Suppressor macrophage treated with lipopolysaccharide for 1 hour (primary cell): ENCODE measurements at places on chromosomes 2 and 18.

- no peak for DNase-seq
Measured at GRCh38 chr18:39835303-39836030, 2119.6 kb upstream of the PIK3C3 start.

DNA sequence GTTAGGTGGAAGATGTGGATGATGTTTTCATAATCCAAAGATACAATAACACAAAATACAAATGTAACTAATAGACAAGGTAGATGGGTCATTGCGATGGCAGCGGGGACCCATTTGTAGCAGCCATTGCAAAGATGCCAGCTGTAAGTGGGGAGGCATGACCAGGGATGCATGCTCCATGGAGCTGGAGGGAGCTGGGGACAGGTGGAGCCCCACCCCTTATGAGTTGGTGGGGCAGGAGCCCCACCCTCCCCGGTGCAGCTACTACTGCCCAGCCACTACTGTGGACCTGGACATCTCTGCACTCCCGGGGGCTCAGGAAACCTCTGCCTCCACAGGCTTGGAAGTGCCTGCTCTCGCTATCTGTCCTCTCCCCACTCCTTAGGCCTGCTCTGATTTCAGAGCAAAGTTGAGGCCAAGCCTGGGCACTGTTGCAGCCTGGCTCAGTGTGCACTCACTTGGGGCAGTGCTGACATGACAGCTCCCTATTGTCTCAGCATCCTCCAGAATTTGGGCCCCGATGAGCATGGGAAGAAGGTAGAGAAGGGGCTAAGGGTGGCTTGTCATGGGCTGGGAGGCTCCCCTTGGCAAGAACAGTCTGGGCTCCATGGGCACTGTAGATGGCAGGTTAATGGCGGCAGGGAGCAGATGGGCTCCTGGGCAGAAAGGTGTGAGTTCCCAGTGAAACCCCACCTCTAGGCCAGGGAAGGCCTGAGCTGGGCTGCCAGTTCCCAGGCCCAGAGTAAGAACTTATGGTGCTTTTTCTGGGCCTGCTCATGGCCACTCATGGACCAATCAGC is 81.1 kb downstream of the ZNF804A start:
- no peak for DNase-seq

DNA sequence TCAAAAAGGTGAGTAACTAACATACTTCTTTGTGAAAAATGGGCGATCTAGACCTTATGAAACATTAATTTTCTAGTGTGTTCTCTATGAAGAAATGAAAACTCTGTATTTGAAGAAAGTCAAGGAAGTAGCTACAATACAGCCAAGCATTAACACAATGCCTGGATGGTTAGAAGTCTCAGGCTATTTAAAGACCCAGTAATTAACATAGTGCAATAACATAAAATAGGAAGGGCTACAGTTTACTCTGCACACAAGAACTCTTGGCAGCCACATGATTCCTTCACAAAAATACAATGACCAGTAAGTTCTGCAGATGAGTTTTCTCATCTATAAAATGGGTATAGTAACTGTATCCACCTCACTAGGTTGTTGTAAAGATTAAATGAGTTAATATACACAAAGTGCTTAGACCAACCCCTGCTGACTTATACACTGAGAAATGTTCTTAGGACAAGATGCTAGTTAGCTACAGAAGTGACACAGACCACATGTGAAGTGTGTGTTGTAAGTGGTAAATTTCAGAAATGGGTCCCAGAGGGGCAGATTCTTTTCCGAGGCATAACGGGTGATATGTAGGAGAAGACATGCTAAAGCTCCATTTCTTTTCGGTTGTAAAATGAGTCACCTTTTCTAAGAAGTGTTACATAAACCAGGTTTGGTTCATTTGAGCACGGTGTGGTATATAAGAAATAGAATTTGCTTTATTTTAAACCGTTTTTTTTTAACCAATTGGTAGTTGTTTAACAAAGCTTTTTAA is 61.8 kb downstream of the CXCR4 start:
- DNase-seq: no peak

DNA sequence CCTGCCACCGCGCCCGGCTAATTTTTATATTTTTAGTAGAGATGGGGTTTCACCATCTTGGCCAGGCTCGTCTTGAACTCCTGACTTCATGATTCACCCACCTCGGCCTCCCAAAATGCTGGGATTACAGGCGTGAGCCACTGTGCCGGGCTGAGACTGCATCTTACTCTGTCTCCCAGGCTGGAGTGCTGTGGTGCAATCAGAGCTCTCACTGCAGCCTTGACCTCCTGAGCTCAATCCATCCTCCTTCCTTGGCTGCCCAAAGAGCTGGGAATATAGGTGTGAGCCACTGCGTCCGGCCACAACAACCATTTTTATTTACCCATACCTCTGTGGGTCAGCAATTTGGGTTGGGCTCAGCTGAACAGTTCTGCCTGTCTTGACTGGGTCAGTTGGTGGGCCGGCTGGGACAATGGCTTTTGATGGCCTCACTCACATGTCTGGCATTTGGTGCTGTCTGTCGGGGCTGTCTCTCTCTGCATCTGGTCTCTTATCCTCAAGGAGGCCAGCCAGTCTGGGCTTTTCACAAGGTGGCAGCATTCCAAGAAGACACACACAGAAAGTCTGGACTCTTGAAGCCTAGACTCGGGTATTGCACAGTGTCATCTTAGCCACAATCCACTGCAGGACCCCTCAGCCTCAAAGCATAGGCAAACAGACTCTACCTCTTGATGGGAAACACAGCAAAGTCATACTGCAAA is 116.8 kb upstream of the GATA6 start:
- DNase-seq: no peak

DNA sequence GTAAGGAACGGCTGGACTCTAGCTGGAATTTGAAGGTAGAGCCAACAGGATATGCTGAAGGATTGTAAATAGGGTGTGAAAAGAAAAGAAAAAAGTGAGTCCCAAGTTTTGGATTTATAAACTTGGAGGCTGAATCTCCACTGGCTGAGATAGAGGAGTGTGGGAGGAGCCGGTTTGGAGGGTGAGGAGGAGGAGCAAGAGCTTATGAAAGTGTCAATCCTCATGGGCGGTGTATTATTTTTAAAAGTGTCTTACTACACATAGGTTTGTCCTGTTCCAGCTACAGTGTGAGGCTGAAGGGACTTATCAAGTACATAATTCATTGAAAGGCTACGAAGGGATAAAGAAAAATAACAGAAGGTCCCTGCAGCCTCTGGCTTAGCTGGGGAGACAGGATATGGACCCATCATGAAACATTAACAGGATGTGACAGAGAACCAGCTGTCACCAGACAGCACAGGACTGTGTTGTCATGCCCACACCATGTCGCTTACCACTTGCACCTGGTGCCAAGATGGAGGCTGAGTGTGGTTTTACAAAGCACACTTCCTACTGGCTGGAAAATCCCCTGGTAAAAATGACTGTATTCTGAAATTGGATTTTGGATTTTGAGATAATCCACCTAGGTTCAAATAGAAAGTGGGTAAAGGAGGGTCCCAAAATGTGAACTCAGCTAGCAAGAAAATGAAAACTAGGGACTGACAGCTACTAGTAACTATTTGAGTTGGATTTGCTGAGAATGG is 2.5 kb upstream of the MREG start:
- no peak for DNase-seq

GRCh38 chr2:16022548-16023240 is 82.3 kb downstream of the MYCN start:
- no peak for DNase-seq

DNA sequence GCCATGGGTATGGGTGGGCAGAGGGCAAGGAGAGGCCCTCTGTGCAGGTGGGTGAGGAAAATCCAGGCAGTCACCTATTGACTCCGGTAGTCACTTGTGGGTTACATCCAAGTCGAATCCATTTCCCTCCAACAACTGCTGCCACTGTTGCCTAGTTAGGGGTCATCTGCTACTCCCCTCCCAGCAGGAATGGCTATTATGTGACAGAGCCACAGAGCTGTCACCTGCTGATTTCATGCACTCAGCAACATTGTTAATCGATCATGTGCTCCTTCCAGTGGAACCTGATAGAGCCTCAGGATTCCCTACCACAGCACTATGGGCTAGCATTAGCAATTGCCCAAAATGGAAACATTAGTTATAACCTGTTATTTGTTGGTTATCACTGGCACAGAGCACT is 31.4 kb downstream of the POLR1A start:
- no peak for DNase-seq

GRCh38 chr2:168156661-168157060 is 90.7 kb downstream of the STK39 start:
- no peak for DNase-seq

DNA sequence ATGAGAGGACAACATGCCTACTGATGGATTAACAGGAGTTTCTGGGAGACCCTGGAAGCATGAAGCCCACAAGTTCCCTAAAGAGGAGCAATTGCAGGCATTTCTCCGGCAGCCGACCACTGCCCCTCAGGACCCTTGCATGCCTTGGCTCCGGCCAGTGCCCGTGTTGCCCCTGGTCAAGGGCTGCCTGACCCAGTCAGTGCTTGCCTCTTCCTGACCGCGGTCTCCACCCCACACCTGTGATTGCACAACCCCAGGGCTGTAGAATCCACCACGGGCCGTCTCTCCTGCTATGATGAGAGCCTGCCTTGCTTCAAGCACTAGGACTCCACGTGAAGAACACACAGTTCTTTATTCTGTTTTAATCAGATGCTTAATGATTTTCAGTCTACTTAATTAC is 127.5 kb downstream of the GLI2 start:
- DNase-seq: no peak

- DNase-seq: peak; percentile 82
Measured at GRCh38 chr18:48715711-48716361, 177.0 kb downstream of the CTIF start.

DNA sequence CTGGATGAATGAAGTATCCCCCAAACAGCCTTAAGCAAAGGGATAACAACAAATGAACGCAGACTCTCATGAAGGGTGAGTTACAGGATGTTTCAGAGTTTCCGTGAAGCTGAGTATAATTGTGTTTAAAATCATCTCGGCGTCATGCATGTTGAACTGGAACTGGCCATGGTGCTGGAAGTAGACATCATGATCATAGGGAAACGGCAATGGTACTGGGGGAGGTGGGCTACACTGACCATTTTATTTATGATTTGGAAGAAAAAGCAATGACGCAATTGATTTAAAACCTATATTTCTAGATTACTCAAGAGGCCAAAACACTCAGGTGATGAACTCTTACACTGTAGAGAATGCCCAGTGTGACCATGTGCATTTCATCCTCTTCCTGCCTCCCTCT is 387.9 kb upstream of the MYT1L start:
- DNase-seq: no peak

GRCh38 chr2:88603146-88603545 is 24.1 kb downstream of the EIF2AK3 start:
- no peak for DNase-seq

- no peak for DNase-seq
Measured at GRCh38 chr2:162821176-162821575, 17.4 kb downstream of the KCNH7 start.

- DNase-seq: peak; percentile 10
Measured at GRCh38 chr2:238106698-238107524, 6.8 kb downstream of the ESPNL start.

DNA sequence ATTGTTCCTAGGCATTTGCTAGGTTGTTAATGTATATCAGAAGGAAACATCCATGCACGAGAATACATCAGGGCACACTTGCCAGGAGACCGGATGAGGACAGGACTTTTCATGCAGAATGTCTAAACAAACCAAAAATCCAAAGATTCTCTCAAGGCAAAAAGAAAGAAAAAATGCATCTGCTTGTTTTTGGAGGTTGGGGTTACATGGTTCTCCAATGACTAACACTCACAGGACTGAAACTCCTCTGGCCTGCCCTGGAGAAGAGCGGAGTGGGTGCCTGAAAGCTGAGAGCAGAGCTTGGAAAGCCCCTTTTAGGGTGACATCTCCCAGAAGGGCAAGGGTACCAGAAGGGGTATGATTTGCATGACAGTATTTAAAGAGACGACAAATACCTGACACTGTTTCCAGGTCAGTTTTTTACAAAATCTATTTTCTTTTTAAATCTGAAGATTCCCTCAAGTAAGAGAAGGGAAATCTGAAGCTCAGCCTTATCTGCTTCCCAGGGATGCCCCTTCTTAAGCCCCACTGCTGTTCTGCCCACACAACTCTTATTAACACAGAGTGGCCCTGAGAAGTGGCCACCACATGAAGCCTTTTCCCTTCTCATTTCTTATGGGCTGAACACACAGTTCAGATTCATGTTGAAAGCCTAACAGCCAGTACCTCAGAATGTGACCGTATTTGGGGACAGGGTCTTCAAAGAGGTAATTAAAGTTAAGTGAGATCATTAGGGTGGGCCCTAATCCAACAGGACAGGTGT is 216.4 kb downstream of the STK39 start:
- peak; percentile 36 for DNase-seq

- DNase-seq: no peak
Measured at GRCh38 chr2:207115715-207116364, 49.9 kb downstream of the KLF7 start.

GRCh38 chr2:164485541-164485940 is 135.7 kb downstream of the GRB14 start:
- no peak for DNase-seq

GRCh38 chr2:222242532-222242931 is 56.3 kb downstream of the PAX3 start:
- DNase-seq: no peak

DNA sequence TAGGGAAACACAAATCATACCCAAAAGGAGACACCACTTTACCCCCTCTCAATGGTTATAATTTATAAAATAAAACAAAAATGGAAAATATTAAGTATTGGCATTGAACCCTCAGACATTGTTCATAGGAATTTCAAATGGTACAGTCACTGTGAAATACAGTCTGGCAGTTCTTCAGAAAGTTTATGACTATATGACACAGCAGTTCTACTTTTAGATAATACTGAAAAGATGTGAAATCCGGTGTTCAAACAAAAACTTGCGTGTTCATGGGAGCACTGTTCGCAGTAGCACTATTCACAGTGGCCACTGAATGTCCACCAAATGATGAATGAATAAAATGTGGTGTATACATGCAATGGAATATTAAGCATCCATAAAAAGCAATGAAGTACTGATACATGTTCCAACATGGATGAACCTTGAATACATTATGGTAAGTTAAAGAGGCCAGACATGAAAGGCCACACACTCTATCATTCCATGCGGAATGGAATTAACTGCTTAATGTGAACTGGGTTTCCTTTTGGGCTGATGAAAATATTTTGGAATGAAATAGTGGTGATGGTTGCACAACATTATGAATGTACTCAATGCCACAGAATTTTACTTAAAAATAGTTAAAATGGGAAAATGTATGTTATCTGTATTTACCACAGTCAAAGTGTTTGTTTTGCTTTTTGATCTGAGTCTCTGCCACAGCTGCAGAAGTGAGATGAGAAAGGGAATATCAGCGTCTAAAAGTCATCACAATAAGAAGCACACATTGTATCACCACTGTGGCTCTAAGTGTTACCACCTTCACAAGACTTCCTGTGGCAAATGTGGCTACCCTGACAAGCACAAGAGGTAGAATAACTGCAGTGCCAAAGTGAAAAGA is 864.6 kb downstream of the SUCLG1 start:
- no peak for DNase-seq

DNA sequence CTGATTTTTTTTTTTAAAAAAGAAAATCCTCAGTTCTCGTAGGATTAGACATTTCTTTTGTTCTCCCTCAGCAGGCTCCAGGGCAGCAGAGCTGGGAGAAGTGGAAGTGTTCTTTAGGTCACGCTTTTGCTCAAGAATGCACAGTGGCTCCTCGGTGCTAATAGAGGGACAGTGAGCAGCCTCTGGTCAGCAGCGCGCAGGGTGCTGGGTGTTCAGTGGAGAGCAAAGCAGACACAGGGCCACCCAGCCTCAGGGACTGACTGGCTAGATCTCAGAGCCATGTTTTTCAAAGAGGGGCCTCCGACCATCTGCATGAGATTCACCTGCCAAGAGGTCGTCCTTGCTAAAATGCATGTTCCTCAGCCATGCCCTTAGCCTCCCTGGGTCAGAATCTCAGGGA is 218.8 kb downstream of the HAUS1 start:
- DNase-seq: no peak
